ENCODE measurements at places on chromosomes 1 and 21.

GRCh38 chr21:40840401-40841125 lies 6.4 kb downstream of the DSCAM start:
- DNase-seq, result no peak

DNA sequence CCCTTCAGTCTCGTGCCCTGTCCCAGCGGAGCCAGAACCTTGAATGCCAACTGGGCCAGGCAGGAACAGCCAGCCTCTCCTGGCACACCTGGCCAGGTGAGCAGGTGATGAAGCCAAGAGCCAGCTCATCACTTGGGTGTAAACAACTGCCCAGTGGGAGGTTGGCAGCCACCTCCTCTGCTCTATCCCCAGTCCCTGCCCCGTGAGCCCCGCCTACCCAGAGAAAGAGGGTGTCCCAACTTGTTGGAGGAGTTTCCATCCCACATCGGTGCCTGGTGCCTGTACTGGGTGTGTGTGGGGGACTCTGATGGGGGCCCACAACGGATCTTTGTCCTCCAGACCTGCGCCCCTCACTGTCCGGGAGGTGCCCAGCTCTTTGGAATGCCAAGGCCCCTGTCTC lies 17.8 kb upstream of the FAM131C start:
- no peak for DNase-seq

DNA sequence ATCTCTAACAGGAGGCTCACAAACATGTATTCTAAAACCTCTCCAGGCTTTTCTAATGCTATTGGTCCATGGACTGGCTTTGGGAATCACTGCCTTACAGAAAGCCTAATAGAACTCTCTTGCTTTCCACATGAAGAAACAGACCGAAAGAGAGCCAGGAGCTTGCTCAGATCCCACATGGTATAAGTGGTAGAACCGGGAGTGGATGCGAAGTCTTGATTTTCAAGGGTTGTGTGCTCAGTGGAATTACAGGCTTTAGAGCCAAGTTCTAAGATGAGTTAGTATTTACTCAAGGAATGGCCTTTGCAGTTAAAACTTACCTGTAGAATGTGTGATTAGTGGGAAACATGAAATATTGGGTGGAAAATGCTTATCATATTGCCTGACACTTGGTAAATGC lies 54.3 kb upstream of the HSD17B7 start:
- no peak for DNase-seq

DNA sequence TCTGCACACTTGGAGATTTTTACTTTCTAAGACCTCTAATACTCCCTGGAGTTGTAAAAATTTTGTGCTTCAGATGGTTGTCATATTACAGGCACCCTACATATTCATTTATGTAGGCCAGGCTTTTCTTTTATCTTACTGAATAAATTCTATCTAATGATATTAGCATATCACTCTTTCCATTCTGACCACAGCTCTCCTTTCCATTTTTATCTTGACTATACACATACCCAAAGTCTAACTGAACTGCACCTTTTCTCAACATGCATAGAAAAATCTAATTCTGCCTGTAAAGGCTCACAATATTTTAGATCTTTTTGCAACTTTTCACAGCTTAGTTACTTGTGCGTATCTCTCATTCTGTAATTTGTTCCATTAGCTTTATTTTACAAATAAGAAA lies 52.7 kb upstream of the TSHB start:
- no peak for DNase-seq

GRCh38 chr1:63155437-63155836 lies 166.9 kb upstream of the FOXD3 start:
- no peak for DNase-seq

DNA sequence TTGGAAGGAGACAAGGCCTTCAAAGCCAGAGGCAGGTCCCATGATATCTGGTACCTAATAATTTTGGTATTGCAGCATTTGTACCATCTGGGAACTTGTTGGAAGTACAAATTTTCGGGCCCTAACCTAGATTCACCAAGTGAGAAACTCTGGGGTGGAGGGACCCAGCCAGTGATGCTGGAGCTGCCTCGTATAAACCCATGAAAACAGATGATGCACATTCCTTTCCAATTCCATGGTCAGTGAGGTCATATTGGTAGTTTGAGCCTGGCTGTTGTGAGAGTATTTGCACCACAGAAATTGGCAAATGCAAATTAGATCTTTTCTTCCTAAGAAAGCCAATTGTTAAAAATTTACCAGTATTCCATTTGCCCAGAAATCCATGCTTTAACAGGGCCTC lies 269.6 kb upstream of the PLXNA2 start:
- no peak for DNase-seq

DNA sequence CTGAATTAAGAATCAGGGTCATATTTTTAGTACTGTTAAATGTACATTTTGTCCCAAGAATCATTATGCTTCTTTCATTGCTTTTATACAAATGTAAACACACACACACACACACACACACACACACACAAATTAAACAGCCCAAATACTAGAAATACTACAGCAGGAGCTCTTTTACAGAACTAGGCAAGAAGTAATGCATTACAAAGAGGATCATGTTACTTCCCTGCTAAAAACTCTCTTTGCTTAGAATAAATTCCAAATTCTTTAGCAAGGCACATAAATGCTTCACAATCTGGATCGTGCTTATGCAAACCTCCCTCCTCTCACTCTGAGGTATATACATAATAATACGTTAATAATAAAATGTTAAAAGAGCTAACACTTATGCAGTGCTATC lies 720.4 kb upstream of the ADGRL4 start:
- DNase-seq, result no peak

DNA sequence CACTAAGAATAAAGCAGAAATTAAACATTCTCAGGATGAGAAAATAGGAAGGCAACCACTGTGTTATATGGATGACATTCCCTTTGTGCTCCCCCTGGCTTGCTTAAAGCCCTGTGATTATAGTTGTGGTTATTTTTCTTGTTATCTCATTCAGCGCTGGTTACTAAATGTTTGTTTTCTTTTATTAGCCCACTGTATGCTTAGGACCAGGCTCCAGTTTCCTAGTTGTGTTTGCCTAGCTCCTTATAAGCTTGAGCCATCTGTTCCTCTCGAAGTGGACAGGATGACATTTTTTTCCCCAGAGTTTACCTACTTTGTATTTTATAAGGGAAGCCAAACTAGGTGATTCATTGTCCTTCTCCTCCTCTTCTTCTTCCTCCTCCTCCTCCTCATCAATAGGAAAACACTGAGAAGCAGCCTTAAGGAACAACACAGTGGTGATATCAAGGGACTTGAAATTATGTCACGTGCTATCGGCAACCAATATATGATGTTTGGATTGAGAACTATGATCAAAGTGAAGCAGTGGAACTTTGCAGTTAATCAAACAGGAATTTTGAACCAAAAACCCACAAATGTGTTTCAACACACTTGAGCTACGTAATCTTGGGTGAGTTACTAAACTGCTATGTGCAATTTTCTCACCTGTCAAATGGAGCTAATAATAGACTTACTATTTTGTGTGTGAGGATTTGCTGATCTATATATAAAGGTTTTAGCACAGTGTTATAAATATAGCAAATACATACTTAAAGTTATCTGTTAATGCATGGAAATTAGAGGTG lies 35.1 kb upstream of the RGS7 start:
- no peak for DNase-seq

DNA sequence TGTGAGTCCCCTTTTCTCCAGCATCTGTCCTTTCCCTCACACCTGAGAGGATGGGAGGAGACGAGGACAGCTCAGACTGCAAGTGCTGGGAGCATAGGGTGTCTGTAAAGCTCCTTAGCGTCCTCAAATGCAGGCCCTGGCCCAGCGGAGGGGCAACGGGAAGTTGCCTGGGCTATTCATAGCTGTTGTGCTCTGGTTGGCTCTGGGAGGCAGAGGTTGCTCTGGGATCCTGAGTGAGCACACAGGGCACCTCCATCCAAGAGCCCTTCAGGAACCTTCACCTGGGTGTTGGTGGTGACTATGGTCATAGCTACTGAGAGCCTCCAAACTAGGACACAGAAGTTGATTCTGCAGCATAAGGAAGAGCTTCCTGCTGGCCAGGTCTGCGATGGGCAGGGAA lies 2.6 kb downstream of the PADI1 start:
- DNase-seq, result no peak

DNA sequence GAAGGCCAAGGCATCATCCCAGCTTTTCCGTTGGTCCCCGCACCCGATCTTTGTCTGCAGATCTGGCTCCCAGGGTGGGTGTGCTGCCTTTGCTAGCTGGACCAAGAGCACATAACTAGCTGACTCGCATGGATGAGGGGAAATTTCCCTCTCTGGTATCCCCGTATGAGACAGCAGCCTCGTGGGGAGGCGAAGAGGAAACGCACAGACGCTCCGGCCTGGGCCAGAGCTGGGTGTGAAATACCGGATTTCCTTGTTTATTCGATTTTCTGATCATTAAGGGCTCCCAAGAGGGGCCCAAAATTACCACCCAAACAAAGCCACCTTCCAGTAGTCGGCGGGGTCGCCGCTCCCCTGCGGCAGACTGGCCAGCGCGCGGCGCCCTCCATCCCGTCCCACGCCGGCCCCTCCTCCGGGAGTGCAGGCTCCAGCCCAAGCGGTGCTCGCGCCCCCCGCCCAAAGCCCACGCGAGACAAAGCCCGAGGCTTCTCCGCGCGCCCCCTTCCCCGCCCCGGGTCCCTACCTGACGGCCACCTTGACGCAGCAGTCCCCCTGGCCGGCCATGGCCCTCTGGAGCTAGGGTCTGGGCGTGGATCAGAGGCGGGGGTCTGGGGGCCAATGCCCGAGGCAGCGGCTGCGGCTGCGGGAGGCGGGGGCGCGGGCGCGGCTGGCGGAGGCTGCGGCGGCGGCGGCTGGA lies 546 bp downstream of the KIF21B start:
- no peak for DNase-seq

GRCh38 chr1:155946633-155947219 lies 5.3 kb downstream of the RXFP4 start:
- no peak for DNase-seq

GRCh38 chr1:213087911-213088310 lies 36.9 kb downstream of the RPS6KC1 start:
- DNase-seq, result no peak

DNA sequence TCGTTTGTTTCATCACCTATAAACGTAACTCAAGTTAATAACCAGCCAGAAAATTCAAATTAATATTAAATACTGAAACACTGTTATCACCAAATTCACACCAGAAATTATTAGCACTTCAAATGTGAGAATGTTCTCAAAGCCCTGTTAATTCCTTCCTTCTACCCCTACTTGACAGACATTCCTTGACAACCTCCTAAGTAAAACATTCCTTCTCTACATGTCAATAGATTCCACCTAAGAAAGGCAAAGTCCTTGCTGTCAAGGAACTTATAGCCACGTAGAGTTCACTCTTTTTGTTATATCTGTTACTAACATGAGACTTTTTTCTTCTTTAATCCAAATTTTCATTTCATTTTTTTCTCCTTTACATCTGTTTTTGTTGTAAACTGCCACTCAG lies 441.5 kb downstream of the SMYD3 start:
- DNase-seq, result no peak

DNA sequence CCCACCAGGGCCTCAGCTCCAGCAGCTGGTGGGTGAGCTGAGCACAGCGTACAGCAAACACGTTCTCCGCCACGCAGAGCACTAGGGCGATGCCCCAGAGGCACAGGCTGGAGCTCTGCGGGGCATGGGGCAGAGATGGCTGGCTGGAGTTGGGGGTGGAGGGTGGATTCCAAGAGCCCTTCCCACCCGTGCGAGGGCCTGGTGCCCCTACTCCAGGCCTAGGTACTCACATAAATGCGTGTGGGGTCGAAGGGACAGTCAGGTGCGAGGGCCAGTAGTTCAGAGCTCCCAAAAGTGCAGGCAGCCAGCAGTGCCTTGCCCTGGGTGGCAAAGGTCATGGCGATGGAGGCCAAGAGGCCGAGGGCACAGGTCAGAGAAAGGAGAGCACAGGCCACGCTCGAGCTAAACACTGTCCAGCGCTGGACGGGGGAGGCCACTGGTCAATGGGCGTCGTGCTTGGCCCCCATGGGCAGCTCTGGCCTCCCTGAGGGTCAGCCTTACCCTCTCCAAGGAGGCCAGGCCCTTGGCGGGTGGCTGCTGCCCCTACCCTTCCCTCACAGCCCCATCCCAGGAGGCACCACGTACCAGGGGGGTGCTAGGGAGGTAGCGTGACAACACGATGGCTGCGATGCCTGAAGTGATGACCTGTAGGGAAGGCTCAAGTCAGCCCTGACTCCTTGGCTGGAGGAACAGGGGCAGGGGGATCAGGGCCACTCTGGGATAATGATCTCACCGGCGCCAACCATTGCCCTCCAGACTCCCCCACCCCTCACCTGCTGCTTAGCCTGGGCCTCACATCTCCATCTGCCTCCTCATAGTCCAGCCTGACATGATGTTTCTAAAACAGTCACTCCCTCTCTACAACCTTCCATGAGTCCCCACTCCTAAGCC lies 5.6 kb downstream of the TMEM54 start:
- no peak for DNase-seq

DNA sequence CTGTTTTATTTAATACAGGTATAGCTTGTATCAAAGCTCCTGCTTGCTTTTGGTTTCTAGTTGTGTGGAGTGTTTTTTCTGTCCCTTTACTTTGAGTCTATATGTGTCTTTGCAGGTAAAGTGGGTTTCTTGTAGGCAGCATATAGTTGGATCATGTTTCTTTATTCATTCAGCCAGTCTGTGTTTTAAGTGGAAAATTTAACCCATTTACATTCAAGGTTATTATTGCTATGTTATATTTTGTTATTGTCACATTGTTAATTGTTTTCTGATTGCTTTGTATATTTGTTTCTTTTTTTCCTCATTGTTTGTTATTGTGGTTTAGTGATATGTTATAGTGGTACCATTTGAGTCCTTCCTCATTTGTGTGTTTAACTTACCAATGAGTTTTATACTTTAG lies 26.7 kb downstream of the CLDN19 start:
- DNase-seq, result no peak

GRCh38 chr1:59124166-59124565 lies 172.7 kb upstream of the FGGY start:
- no peak for DNase-seq
